ENCODE measurements at places on chromosomes 12 and 14.

DNA sequence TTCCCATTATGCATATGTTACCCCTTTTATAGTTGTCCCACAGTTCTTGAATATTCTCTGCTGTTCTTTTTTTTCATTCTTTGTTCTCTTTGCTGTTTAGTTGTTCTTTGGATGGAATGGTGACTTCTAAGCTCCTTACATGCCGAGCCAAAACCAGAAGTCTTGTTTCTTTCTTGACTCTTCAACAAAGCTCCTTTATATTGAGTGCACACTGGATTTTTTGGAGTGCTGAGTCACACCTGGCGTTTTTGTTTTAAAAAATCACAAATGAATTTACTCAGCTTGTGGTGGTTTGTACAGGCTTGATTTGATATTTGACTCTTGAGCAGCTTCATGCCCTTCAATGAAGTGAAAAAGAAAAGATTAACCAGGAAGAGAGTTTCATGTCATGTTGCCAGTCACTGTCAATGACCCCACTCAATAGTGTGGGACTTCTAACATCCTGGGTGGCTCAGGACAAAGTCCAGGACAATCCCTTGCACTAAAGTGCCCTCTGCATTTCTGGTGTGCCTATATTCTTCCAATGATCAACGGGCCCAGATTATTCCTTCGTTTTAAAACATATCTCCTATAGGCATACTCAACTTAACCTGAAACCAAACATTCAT, 112.4 kb upstream of the SLC38A4 start:
- no peak for DNase-seq

GRCh38 chr14:65704850-65705249, 292.3 kb downstream of the FUT8 start:
- no peak for DNase-seq

DNA sequence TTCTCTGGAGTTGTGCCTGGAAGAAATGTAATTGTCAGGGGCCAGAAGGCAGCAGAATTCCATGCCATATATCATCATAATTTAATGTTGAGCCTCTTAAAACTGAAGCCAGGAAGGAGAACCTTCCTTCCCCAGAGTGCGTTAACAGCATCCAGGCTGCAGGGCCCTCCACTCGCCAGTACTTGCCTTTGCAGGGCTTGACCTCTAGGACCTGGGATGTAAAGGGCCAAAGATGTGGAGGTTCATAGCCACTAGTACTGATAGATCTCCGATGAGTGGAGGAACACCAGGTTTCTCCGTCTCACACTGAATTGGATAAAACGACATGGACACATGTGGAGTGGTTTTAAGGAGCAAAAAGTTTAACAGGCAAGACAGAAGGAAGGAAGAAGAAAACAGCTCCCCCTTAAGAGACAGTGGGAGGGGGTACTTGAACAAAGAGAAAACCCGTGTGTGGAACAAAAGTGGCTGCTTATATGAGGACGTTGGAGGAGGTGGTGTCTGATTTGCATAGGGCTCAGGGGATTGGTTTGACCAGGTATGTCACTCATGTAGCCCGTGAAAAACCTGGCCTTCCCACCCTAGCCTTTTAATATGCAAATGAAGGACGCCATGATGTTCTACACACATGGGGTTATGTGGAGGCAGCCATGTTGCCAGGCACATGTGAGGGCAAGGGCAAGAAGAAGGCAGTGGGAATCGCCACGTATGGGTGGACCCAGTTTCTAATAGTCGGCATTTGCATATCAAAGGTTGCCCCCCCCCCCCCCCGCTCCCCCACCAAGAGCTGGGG, 38.8 kb upstream of the WSCD2 start:
- no peak for DNase-seq

DNA sequence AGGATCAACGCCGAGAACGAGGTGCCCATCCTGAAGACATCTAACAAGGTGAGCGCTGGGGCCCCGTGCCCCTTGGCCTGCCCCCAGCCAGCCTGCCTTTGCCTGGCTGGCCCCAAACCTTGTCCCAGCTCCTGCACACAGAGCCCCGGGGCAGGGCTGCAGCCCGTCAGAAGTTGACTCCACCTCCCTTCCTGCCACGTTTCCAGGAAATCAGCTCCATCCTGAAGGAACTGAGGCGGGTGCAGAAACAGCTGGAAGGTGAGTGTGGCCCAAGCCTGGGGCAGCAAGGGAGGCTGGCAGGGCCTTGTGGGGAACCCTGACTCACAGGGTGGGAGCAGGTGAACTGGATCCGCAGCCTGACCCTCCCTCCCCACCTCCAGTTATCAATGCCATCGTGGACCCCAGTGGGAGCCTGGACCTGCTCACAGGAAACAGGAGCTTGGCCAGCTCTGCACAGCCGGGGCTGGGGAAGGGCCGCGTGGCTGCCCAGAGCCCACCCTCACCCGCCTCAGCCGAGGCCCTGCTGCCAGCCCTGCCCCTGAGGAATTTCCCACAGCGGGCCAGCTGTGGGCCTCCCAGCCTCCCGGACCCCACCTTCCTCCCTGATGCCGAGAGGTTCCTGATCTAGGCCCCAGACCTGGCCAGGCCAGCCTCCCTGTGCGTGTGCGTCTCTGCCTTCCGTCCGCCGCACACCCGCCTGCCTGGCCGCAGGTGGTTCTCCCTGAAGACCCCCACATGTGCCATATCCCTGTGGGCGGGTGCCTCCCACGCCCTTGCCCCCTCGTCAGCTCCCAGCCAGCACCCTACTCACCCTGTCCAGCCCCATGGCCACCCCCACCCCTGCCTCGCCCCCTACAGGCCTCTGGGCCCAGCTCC, 29.5 kb downstream of the CEP170B start:
- DNase-seq: no peak

DNA sequence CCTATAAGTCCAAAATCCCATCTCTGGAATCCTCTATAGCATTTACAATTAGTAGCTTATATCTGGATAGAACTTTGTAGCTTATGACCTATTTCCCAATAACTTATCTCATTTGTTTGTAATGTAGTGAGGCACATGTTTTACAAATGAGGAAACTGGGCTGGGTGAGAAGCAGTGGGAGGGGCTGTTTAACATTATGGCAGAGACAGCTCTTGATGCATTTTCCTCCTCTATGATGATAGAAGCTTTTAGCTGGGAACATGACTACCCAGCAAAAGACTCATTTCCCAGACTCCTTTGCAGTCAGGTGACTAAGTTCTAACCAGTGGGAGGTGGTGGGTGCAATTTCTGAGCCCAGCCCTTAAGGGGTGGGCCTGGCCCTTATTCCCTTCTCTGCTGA, 179.7 kb downstream of the TTC8 start:
- DNase-seq: no peak

DNA sequence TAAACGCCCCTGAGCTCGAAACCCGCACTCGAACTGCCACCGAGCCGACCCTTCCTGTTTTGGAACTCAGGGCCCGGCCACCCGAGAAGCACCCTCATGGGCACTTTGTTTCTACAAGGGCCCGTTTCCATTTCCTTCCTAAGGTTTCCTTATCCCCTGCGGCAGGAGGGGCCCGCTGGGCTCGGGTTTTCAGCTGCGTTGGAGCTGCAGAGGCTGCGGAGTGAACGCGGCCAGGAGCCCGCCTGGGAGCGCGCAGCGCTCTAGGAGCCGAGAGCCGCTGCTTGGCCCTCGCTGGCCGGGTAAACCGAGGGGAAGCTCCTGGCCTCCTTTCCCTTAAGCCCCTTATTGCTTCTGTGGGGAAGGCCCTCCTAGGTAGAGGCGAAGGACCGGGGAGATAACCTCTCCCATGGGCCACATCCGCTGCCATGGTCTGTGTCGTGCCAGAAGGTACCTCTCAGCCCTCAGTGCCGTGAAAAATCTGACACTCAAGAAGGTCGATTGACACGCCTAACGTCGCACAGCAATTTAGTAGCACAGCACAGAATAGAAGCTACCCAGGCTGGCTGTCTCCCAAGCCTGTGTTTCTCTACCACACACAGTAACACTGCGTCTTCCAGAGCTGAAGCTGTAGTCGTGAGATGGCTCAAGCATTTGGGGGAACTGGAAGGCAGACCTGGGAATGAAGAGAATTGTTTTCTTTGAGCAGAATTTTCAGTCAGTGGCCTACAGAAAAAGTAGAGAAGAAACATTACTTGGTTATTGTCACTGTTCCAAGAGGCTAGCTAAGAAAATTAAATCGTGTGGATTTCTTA, 12.9 kb upstream of the CALM1 start:
- DNase-seq: peak; percentile 38

DNA sequence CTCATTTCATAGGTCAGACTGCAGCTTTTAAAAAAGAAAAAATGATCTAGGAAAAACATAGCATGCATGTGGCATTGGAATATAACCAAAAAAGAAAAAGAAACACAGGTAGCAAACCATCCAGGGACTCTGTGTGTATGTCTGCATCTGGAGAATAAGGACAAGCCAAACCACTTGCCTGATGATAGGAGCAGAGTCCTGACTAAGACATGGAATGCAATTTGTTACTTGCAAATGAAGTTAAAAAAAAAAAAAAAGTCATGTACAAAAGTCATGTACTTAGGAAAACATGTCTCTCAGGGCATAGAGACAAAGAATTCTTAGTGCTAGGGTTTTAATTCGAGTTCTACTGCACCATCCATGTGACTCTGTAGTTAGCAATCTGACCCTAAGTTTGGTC, 15.9 kb downstream of the TSPAN11 start:
- DNase-seq: no peak

DNA sequence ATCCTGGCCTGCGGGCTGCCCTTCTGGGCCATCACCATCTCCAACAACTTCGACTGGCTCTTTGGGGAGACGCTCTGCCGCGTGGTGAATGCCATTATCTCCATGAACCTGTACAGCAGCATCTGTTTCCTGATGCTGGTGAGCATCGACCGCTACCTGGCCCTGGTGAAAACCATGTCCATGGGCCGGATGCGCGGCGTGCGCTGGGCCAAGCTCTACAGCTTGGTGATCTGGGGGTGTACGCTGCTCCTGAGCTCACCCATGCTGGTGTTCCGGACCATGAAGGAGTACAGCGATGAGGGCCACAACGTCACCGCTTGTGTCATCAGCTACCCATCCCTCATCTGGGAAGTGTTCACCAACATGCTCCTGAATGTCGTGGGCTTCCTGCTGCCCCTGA, 15.4 kb upstream of the BDKRB1 start:
- DNase-seq: no peak

GRCh38 chr12:68577949-68578348, 32.8 kb upstream of the RAP1B start:
- DNase-seq: no peak

- no peak for DNase-seq
These were observed 72.9 kb downstream of the LMNTD1 start for GRCh38 chr12:25480145-25480544.

DNA sequence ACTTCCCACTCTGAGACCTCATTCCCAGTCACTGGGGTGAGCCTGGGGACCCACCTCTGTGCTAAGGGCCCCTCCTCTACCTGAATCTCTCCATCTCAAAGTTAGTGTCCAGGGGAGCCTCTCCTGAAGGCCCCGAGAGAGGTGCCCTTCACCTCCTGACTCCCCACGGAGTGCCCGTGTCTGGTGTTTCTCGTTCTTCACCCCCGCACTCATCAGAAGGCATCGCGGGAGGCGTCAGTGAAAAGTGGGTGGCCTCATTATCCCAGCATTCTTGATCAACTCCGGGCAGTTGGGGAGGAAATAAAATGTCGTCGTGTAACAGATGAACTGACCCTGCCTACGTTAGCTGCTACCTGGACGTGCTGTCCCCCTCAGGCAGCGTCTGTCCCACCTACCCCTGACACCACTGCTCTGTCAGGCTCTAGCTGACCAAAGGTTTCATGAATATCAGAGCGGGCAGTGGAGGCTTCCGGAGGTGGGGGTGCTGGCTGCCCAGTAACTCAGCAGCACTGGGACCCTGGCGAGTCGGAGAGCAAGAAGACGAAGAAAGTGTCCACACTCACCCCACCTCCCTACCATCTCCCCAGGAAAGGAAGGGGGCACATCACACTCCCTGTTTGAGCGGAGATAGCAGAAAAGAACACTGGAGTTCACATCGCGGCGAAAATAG, 102.9 kb downstream of the PIWIL1 start:
- no peak for DNase-seq

DNA sequence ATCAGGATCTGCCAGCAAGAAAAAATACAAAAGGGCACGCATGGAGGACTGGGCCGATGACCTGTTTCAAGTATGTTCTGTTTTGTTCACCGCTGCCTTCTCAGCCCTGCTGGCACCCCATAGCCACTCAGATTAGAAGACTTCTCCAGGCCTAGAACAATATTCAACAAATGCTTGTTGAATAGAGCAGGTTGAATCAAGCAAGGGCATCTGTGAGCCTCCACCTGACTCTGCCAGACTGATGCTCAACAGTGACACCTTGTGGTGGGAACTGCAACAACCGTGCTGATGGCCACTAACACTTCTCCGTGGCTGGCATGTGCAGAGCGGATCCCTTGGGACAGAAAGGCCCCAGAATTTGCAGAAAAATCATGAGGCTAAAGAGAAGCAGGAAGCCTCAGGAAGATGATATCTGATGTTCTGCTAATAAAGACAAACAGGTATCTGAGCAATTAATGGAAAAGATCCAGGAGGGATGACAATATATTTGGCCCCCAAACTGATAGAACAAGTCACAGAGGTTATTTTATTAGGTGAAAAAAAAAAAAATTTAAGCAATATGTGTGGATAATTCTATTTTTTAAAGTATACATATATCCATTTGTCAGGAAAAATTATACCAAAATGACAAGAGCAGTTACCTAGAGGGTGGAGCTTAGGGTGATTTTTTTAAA, 114.3 kb downstream of the KSR2 start:
- no peak for DNase-seq

GRCh38 chr14:56482310-56482911, 97.2 kb upstream of the TMEM260 start:
- DNase-seq: no peak

- no peak for DNase-seq
These were observed 119.6 kb downstream of the LRRIQ1 start for GRCh38 chr12:85155791-85156190.

DNA sequence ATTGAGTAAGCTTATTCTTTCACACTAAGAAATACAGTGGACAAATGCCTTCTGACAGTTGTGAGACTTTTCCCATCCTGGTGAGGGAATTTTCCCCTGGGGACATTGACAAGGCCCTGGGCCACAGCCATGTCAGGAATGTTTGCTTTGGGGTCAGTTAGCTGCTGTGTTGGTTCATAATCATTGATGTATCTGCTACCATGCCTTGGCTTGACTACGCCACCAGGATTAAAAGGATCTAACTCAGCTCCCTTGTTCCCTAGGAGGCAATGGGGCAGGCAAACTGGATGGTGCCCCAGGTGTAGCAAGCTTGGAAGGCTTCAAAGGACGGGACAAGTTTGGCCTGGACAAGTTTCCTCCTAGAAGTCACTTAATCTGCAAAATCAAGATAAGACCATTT, 3.1 kb upstream of the CCDC88C start:
- no peak for DNase-seq
